ENCODE measurements at places on chromosomes 1 and 21. TPM values are rescaled to one million over a fixed set of nuclear protein-coding genes. Genes with fewer than 3 reads are reported as not detected.

The MYBPH gene
- not detected for polyA plus RNA-seq

The COL24A1 gene
- polyA plus RNA-seq, result not detected

The RHD gene
- polyA plus RNA-seq, result 0.74 TPM

The INAVA gene
- 0.66 TPM for polyA plus RNA-seq

The C1orf232 gene
- polyA plus RNA-seq, result not detected

The LCA5L gene
- polyA plus RNA-seq, result 1.5 TPM

The ABCB10 gene
- polyA plus RNA-seq, result 4.4 TPM

The LRRC39 gene
- polyA plus RNA-seq, result 4.7 TPM

The LCE6A gene
- not detected for polyA plus RNA-seq

The PLA2G2F gene
- not detected for polyA plus RNA-seq

The PPOX gene
- 29.5 TPM for polyA plus RNA-seq

The SLC1A7 gene
- not detected for polyA plus RNA-seq
